ENCODE measurements at places on chromosomes 1 and 21.

DNA sequence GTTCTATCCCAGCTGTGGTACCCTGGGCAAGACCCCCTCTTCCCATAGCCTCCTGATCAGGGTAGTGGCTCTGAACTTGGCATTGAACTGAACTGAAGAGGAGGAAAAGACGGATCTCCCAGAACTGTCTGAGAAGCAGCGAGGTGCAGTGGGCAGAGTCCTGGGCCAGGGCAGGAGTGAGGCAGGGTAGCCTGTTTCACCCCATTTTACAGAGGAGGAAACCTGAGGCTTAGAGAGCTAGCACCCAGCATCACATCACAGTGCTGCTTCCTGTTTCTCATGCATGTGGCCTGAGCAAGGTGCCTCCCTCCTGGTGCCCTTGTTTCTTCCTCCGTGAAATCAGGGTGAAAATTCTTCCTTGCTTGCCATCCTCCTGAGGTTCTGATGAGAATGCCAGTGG is 17.1 kb downstream of the ZNF362 start:
- no peak for DNase-seq

DNA sequence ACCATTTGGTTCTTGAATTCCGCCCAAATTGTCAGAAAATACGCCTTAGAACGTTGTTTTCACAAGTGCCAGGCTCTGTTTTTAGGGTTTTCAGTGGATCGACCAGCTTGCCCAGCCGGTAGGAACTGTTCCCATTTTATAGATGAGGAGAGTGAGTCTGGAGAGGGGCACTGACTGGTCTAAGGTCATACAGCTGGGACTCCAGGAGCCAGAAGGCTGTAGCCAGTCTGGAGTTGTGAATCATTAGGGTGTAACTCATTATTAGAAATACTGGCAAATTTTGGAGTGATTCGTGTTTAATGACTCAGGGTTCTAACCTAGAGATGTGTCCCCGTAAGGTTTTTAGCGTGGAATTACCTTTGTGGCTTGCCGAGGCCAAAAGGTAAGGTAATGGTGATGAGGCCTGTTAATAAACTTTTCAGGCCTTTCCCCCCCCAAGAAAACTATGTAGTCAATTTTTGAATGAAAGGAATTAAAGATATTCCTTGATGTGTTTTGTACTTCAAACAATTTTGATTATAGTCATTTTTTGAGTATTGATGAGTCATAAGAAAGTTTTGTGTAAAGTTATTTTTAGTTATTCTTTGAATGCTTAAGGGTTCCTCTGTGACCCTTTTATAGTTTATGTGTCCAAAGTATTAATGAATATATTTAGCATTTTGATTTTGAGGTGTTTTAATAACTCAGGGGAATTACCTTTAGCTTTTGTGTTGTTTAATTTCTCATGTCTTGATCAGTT is 2.1 kb downstream of the DYRK1A start:
- DNase-seq: no peak

- no peak for DNase-seq
These were observed 888 bp downstream of the HES5 start for GRCh38 chr1:2528966-2529783.

DNA sequence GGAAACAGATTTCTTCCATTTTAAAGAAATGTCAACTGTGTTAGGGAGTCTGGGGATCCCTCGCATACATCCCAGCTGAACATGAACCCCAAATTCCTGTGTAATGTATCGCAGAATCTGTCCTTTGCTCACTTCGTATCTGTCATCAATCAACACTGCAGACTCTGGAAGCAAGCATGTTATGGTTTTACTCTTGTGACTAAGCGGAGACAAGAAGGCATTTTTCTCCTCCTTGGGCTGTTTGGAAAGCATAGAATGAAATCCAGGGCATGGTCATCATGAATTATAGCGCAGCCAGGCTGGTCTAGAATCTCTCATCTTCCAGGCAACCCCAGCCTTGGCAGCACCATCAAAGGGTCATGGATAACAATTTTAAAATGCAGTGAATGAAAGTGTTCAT is 290.2 kb downstream of the KIF26B start:
- DNase-seq: no peak

GRCh38 chr1:90190523-90190922 is 195.6 kb downstream of the ZNF326 start:
- no peak for DNase-seq

DNA sequence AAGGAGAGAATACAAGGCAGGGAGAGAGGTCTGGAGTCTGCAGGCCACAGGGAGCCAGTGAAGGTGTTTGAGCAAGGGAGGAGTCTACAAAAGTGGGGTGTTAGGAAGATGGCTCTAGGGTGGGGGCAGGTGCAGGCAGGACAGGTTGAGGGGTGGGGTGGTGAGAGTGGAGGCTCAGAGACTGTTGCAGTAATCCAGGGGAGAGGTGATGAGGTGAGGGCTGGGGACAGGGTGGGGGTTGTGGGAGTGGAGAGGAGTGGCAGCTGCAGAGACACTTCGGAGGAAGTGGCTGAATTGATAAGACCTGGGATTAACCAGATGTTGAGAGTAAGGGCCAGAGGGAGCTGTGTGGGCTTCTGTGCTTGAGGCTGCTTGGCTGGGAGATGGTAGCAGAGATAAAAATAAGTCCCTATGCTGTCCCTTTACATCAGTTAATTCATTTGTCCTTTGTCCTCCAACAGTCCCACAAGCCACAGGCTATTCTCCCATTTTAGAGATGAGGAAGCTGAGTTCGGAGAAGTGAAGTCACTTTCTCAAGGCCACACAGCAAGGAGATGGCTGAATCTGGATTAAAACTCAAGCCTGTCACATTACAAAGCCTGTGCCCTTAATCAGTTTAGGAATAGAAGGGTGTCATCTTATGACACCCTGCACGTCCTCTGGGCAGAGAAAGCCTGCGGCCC is 54.8 kb upstream of the SYNC start:
- DNase-seq: peak; percentile 63

- DNase-seq: no peak
These were observed 3.9 kb upstream of the RPTN start for GRCh38 chr1:152162792-152163463.

DNA sequence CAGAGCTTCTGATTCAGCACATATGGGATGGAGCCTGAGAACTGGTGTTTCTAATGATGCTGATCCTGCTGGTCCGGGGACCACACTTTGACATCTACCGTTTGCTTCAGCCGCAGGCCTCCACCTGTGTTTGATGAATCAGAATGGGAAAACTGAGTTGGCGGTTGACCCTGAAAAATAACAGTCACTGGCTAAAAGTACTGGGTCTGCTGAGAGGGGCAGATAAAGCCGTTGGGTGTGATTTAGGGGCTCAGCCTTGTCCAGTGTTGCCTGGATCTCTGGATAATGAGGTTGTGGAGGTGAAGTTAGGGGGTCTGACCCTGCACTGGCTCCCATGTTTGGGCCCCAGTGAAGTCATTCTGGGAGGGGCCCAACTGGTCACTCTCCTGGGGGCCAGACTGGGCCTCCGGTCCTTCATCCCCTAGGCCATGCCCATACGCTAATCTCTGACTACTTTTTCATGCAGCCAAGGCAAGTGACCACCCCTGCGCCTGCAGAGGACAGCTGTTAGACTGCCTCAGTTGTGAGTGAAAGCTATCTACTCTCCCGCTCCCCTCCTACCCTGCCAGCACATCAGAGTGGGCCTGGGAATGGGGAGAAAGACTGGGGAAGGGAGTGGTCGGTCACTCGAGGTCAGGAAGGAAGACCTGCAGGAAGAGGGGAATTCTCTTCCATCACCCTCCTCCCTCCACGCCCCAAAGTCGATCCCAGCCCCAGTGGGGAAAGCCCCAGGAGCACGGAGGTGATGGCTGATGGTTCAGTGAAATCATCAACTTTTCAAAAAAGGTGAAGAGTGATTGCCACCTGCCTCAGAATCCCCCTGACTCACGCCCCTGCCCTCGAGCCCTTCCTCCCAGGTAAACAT is 27.7 kb downstream of the VASH2 start:
- DNase-seq: no peak

GRCh38 chr1:226633541-226634165 is 85.1 kb downstream of the STUM start:
- no peak for DNase-seq

- no peak for DNase-seq
These were observed 19.8 kb downstream of the CD1D start for GRCh38 chr1:158200527-158200926.

DNA sequence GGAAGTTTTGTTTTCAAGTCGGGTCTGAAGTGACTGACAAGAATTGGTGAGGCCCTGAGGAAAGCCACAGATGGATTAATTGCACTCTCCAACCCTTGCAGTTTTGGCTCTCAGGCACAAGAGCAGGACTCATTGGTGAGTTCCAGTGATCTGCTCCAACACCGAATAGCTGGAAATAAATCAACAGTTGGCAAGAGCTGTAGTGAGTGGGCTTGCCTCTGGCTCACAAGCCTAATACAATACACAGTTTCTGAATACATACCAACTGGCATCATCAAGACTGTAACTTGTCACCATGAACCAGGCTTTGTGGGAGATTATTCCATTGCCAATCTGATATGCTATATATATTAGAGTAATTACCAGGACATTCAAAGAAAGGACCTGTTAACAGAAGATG is 131.6 kb downstream of the GRIK1 start:
- no peak for DNase-seq

DNA sequence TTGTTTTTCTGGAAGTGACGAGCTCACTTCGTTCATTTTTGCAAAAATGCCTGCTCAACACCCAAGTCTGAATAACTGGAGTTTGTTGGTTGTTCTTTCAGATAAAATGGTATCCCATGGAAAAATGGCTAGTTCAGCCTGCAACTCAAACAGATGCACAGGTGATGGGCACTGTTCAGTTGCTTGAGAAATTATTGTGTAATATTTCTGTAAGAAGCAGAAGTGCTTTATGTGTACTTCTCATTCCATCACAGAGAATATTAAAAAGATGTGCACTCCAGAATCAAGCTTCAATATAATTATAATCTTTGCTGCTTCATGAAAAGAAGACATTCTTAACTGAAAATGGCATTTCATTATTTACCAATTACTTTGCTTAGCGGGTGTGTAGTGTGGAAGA is 9.1 kb downstream of the SYT2 start:
- no peak for DNase-seq

GRCh38 chr1:218401441-218401997 is 56.4 kb downstream of the TGFB2 start:
- no peak for DNase-seq

GRCh38 chr1:2019172-2019543 is at the start of gene GABRD:
Gene GABRD (plus strand): TSS chr1:2019345. CDS start chr1:2019424, 79 bp downstream.
- no peak for DNase-seq

- DNase-seq: no peak
These were observed 26.3 kb downstream of the FTCD start for GRCh38 chr21:46128933-46129571.

GRCh38 chr1:106875622-106876021 is 180.9 kb upstream of the PRMT6 start:
- no peak for DNase-seq

DNA sequence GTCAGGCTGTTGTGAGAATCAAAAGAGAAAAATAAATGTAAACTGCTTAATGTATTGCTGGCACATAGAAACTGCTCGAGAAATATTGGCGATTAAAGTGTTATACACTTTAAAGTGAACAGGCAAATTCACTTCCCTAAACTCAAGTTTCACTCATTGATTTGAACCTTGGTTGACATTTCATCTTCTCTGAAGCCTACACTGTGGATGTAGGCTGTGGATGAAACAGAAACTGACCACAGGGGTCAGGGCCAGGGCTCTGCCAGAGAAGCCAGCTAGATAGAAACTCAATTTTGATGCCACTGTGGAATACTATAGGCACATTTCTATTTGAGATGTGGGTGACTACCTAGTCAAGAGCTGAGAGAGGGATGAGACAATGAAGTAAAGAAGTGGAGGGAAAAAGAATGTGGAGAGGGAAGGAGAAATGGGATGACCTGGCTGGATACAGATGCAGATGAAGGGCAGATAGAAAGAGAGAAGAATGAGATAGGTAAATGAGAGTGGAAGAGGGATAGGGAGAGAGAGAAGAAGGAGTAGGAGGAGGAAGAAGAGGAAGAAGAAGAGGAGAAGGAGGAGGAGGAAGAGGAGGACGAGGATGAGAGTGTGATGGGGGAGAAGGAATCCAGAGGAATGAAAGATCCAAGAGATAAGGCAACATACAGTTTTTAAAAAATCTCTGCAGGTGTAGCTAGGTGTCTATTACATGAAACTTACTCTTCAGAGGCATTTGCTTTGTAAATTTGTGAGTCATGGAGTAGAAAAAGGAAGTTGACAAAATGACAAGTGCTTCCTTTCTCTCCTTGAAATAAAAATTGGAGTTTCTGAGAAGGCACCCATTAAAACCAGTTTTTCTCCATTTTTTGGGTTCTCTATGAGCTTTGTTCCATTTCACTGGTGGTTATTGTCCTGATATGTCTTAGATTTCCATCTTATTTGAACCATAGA is 17.4 kb upstream of the CD1D start:
- no peak for DNase-seq

GRCh38 chr1:81111818-81112217 is 688.9 kb upstream of the ADGRL2 start:
- DNase-seq: no peak

- no peak for DNase-seq
These were observed 6.8 kb downstream of the LAMC1 start for GRCh38 chr1:183030053-183030452.
